ENCODE measurements at places on chromosomes 13 and 19. TPM values are rescaled to one million over a fixed set of nuclear protein-coding genes. Genes with fewer than 3 reads are reported as not detected.
A peak's percentile ranks its signal among the peaks of the same experiment; 100 is the strongest.

GRCh38 chr19:33177417-33177979 lies 16.6 kb upstream of the LRP3 start:
- DNase-seq = no peak

GRCh38 chr19:8567522-8568172 lies 9.6 kb downstream of the MYO1F start:
- peak; percentile 70 for DNase-seq

DNA sequence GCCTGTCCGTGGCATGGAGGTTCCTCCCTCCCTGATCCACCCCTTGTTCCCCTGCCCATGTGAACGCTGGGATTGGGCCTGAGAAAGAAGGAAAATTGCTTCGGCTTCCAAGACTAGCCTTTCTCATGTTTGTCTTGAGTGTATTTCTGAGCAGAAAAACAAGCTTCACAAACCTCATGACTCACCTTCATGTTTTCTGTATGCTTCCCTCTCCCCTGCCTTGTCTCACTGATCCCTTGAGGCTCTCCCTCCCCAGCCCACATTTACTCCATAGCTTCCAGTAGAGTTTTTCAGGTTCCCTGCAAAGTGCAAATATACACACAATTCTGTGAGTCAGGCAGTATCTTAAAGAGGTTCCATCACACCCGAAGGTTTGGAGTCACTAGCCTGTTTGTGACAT lies 572.4 kb downstream of the UQCRFS1 start:
- no peak for DNase-seq

DNA sequence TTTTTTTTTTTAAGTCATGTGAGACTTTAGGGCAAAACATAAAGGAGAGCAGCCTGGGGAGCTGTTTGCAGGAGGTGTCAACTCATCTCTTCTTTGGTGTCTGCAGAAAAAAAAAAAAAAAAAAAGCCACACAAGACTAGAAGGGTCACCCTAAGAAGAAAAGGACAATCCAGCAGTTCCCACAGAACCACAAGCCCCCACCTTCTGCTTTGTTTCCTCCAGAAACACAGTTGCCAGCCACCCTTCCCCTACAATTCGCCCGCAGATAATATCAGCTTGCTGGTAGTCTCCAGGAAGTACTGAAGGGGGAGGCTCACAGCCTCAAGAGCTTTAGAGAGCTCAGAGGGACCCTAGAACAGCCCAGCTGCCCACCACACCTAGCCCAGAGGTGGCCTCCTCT lies 22.3 kb upstream of the ZBTB7A start:
- DNase-seq = no peak

- DNase-seq = no peak
Measured at GRCh38 chr19:29395111-29395733, 130.6 kb upstream of the VSTM2B start.

- no peak for DNase-seq
Measured at GRCh38 chr13:80379245-80379644, 38.3 kb upstream of the SPRY2 start.

DNA sequence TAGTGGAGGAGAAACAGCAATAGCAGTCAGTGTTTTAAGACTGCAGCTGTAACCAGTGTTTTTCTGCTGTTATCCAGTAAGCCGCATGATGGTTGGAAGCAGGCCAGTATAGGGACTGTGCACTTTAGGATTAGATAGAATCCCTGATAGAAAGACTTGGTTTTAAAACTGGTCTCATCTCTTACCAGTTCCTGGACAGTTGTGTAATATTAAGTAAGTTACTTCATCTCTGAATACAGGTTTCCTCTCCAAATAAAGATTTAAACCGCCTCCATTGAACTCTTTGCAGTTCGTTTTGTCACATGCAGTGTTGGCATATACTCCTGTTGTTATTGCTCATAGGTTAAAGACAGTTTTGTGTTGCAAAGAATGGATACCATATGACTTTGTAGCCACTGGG lies 25.6 kb downstream of the URI1 start:
- DNase-seq = no peak

DNA sequence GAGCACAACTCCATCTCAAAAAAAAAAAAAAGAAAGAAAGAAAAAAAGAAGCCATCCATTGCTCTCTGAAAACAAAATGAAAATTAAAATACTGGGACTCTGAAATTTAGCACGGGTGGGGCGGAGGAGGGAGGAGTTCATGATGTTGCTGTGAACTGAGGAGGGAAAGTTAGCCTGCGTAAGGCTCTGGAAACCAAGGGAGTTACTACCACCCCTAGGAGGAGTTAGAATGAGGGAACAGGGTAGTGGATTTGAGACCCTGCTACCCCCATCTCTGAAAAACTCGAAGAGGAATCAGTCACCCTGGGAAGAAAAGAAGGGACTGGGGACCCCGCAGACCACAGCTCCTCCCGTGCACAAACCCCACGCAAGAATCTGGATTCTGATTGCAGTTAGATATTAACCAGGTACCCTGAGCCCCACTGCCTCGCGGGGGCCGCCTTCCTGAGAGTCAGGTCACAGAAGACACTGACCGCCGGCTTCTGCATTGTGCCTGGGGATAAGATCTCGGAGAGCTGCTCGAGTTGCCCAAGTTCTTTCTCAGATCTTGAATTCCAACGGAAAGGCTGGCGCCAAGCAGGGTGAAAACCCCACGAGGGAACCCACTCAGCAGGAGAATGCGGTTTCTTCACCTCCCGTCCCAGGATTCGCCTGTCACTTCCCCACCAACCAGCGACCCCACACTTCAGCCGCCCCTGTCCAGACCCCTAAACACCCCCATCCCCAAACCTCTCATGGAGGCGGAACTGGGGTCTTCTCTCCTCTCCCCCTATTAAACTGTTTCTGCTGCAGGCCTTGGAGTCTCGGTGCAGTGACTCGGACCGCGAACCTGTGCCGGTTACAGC lies 870 bp downstream of the ZNF442 start:
- DNase-seq = peak; percentile 57

Gene KIR2DL3
- total RNA-seq = not detected

Gene COL5A3
- total RNA-seq = 9.4 TPM

Gene RFC3
- 6.6 TPM for total RNA-seq

Gene LATS2
- total RNA-seq = 36.7 TPM

Gene ZNF527
- 6.2 TPM for total RNA-seq

Gene PRSS57
- not detected for total RNA-seq

Gene NR1H2
- 74.5 TPM for total RNA-seq
